ENCODE measurements at places on chromosomes 5 and 9.

- DNase-seq, result no peak
Measured at GRCh38 chr5:75200776-75201175, 35.9 kb downstream of the ANKRD31 start.

- DNase-seq, result no peak
Measured at GRCh38 chr9:114799441-114799840, 6.4 kb downstream of the TNFSF15 start.

DNA sequence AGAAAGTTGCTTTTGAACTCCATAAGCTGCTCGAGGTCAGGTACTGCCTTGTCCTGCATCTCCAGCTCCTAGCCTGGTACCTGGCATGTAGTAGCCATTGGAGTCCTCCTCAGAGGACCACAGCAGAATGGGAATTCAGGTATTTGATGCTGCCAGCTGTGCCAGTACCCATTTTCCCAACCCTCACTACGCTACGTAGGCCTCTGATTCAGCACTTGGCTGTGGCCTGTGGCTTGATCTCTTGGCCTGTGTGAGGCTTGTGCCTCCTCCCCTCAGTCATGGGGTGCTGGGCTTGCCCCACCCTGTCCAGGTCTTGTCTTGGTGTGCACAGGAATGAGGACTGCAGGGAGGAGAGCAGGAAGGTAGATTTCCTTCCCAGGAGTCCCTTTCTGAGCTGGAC is 11.8 kb downstream of the OTULIN start:
- DNase-seq, result peak; percentile 69

DNA sequence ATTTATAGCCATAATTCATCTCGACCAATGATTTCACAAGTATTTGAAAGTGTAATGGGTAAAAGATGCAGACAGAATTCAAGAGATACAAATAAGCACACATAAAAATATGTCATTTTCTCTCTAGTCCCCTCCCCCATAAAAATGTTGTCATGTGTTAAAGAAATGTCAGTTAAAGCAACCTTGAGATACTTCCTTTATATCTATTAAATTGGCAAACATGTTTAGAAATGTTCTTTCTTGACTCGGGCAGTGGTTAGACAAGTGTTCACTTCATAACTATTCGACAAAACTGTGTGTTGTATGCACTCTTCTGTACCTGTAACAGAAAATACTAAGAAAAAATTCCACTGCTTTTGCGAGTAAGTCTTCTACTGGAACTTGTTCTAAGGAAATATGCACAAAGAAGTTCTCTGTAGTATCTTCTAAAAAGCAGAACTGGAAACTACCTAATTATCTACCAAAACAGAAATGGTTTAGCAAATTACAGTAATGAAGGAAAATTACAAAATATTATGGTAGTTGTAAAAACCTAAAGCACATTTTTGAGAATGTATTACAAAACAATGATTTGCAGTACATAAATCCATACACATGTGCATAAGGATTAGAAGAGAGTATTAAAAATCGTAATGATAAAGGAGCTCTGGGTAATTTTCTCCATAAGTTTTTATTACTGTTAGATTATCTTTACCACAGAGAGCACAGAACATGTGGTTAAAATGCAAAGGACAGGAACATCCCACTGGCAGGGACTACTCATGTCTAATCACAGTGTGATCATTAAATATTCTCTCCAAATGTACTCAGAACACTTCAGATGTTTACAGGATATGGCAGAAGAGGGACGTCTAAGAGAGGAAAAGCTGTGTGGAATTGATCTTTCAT is 35.9 kb downstream of the FBXW2 start:
- no peak for DNase-seq

- DNase-seq, result no peak
Measured at GRCh38 chr9:88044200-88044599, 69.9 kb upstream of the CDK20 start.

- no peak for DNase-seq
Measured at GRCh38 chr5:173051746-173052145, 4.4 kb upstream of the CREBRF start.

All from aorta (tissue), 5 donors.